ENCODE measurements at places on chromosomes 12 and 14.

GRCh38 chr12:8844665-8845064 is 22.2 kb downstream of the A2ML1 start:
- no peak for DNase-seq

- DNase-seq, result peak; percentile 33
Measured at GRCh38 chr12:131084341-131085011, 130.8 kb downstream of the ADGRD1 start.

DNA sequence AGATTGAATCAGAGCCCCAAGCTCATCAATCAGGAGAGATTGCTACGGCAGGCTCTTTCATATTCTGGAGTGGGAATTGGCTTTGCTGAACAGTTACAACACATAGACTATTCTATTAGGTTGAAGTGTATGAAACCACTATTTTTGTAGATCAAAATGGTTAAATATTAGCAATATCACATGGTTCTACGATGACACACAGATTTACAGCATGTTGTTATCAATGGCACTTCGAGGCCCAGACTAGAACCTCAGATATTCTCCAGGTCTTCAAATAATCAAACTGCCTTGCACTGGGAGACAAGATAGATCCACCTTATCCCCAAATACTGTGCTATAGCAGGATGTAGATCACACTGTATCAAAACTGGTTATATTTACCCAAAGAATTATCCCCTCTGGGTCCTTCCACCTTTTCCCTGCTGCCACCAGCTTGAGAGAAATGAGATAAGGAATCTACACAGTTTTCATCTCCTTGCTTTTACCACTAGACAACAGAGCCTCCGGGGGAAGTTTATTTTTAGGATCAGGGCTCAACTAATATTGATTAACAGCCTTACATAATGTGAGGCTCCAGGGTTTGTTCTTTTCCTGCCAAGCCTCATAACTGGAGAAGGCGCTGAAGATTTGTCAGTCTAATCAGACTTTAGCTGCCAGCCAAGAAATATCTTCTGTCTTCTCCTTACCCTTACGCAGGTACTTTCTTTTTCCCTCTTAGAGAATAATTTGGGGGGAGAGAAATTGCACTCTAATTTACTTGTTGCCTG is 507.1 kb downstream of the DIO2 start:
- DNase-seq, result no peak

GRCh38 chr14:50036211-50036610 is 80.2 kb downstream of the VCPKMT start:
- DNase-seq, result no peak

Data from aorta (tissue), 5 donors.